ENCODE measurements at places on chromosomes 1 and 21. TPM values are rescaled to one million over a fixed set of nuclear protein-coding genes. Genes with fewer than 3 reads are reported as not detected.
A peak's percentile ranks its signal among the peaks of the same experiment; 100 is the strongest.

- no peak for ATAC-seq
Observed at GRCh38 chr1:20207546-20207945, 21.2 kb upstream of the PLA2G2C start.

DNA sequence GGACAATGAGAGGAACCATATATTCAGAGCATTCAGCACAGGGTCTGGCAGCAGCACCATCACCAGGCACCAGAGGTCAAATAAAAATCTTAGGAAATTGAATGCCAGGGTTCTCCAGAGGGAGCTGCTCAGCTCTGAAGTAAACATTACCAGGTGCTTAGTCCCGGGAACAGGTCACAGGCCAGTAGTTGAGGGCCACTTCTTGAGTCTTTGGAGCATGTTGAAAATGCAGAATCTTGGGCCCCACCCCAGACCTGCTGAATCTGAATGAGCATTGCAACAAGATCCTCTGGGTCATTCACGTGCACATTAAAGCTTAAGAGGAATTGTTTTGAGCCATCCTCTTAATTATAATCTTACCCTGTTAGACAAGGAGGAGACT is 33.8 kb downstream of the PHC2 start:
- ATAC-seq, result no peak

DNA sequence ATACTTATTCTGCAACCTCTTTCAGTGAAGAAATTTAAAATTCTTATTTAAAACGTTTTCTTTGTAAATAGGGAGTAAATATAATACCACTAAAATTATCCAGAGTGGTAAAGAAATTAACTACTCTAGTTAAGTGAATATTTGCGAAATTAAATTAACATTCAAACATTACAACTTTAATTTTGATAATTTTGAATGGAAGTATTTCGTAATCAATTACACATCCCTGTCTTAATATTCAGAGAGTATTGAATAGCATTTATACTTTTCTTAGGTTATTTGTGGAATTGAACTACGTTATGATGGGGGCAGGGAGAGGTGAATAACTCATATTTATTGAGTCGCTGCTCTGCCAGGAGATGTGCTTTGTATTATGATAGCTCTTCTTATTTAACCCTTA is 96.3 kb upstream of the KIF26B start:
- ATAC-seq, result no peak

- ATAC-seq, result no peak
Observed at GRCh38 chr1:153616144-153616916, at the start of gene S100A14. Gene S100A14, minus strand, starts transcription at chr1:153616325. Its CDS starts 467 bp downstream, at chr1:153615858.

DNA sequence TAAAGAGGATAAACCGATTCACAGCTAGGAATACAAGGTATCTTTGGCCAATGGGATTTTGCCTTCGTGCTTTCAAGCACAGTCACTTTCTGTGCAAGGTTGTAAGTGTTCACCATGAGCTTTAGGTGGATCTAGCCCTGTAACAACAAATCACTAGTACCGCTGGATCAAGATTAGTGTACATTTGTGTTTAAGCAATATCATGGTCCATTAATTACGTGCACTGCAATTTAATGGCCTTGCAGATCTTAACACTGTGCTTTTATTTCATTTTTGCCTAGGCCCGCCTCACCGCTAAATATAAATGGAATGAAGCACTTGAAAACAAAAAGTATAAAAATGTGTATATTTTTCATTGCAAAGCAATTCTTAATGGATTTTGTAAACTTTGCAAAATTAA is 461.1 kb downstream of the DSCAM start:
- ATAC-seq, result no peak

DNA sequence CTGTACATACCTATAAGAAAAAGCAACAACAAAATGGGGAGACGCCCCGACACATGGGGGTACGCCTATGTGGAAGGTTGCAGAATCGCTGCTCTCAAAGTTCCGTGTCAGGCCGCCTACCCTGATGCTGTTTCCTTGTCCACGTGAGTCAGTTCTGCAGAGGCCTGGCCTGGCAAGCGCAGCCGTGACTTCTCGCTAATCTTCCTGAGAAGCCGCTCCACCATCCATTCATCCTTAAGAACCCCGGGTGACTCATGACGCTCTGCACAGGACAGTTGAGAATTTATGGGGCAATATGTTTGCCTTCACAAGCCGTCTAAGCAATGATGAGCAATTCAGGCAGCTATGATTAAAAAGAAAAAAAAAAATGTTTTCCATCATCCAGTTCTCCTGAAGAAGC is 122.3 kb upstream of the TMPRSS2 start:
- no peak for ATAC-seq

DNA sequence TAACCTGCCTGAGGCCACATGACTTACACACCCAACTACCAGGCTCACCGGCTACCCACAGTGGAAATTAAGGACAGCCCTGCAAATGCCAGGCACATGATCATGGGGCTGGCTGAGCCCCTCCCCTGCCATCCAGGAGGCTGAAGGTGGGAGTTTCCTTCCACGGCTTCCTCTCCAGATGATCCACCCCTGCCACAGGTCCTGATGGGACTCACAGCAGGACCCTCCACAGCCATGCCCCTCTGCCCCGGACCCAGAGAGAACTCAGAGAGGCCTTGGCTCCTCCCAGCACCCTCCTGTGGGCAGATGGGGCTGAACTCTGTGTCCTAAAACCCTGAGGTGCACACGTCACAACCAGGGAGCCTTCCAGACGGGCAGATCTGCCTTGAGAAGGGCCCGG is 29.1 kb upstream of the CASZ1 start:
- ATAC-seq, result no peak

DNA sequence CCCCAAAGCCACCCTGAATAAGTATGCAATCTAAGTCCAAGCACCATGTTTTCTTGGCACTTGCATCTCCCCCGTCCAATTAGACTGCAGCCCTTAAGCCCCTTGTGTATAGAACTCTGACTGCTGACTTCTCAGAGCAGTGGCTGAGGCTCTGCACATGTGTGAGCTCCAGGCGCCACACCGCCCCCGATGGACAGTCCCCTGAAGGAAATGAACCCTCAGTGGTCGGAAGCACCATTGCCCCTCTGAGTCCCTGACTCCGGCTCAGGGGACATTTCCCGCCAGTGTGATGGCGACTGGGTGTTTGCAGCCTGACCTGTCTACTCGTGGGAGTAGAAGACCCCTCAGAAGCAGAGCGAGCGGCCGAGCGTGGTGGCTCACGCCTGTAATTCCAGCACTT is 37.2 kb upstream of the SCCPDH start:
- ATAC-seq, result no peak

DNA sequence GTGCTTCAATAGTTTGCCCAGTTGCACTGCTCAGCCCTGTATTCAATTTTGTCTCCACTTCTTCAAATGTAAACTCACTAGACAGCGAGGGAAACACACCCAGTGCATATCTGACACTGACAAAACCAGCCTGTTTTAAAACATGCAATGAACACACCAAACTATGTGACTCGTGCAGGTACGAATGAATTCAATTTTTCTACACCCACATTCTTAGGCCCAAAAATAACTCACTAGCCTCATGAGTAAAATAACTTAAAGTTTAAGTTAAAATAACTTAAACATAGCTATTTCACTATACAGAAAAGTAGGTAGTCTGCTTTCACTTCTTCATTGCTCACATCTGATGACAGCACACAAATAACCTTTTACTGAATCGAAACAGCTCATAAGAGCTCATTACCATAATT is 21.1 kb downstream of the TTC13 start:
- no peak for ATAC-seq

GRCh38 chr1:101959456-101959855 is 37.3 kb downstream of the OLFM3 start:
- ATAC-seq, result no peak

- ATAC-seq, result peak; percentile 68
Observed at GRCh38 chr1:234409328-234409727, 36.1 kb downstream of the COA6 start.

GRCh38 chr1:71509051-71509595 is 428.3 kb upstream of the ZRANB2 start:
- ATAC-seq, result no peak

Gene SAMD13
- not detected for total RNA-seq

Gene RGS7
- total RNA-seq, result not detected

Gene MMP23B
- 6.5 TPM for total RNA-seq

Gene LAMC2
- total RNA-seq, result 0.05 TPM
